ENCODE measurements at places on chromosomes 16 and 17. TPM values are rescaled to one million over a fixed set of nuclear protein-coding genes. Genes with fewer than 3 reads are reported as not detected.

DNA sequence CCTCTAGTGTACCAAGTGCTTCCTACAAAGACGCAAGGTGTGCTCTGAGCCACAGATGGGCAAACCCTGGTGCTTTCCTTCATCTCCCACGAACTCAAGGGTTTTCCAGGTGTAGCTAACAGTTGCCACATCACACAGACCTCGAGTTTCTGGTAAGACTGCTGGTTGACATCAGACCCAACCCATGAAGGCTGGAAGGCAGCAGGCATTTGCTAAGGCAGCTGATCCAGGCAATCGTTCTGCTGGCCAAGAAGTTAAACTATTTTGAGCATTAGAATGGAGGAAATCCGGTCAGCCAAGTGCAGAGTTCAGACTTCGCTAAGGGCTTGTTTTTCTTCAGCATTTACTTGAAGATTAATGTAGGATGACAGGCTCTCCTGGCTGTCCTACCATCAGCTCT, 11.5 kb downstream of the HAS3 start:
- DNase-seq: no peak

C16orf92 gene
- not detected for total RNA-seq

- DNase-seq: no peak
Measured at GRCh38 chr16:4550591-4550990, 5.5 kb upstream of the C16orf96 start.

DNA sequence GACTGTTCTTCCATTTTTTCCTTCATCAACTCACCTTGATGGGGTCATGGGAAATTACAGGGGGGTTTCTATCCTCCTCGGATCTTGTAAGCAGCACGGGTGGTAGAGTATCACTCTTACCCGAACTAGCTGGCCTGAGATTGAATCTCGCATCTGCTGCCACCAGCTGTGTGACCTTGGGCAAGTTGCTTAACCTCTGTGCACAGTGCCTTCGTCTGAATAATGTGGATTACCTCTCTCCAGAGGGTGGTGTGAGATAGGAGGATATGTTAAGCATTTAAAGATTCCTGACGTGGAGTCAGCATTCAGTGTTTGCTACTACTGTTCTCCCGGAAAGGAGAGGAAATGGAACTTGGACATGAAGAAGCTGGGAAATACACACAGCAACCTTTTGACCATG, 24.4 kb downstream of the LASP1 start:
- no peak for DNase-seq

ASIC2 gene
- total RNA-seq: 0.23 TPM

CHAD gene
- not detected for total RNA-seq

- DNase-seq: no peak
Measured at GRCh38 chr16:4752351-4753100, 14.4 kb downstream of the ZNF500 start.

DNA sequence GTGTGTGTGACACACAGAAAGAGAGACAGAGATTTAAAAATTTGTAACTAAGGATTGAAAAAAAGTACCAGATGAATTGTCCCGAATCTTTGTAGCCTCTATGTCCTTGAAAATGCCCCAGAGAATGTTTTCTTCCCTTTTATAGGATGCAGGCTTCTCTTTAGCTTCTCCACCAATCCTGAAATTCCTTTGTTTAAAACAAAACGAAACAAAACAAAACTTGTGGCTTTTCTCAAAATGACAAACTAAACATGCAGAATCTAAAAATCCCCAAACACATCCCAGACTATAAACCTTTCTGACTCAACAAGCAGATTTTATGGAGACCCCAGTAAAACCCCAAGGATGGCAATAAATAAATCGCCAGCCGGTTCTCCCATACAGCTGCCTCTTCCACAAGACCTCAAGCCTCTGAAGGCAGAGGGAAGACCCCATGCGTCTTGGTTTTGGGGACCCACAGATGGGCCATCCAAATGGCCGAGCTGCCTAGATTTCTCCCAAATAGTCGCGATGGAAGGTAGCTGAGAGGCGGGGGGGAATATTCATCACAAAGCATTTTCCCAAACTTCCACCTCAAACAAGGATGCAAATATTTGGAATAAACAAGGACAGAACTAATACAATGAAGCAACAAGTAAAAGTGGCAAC, 269.5 kb upstream of the FOXF1 start:
- DNase-seq: no peak

GRCh38 chr17:70533427-70533826, 364.1 kb downstream of the KCNJ2 start:
- DNase-seq: no peak

Measured in epithelial cell of proximal tubule (primary cell).